Adrenal gland (tissue), 19 donors: ENCODE measurements at places on chromosomes 7 and 10. TPM values are rescaled to one million over a fixed set of nuclear protein-coding genes. Genes with fewer than 3 reads are reported as not detected.
A peak's percentile ranks its signal among the peaks of the same experiment; 100 is the strongest.

DNA sequence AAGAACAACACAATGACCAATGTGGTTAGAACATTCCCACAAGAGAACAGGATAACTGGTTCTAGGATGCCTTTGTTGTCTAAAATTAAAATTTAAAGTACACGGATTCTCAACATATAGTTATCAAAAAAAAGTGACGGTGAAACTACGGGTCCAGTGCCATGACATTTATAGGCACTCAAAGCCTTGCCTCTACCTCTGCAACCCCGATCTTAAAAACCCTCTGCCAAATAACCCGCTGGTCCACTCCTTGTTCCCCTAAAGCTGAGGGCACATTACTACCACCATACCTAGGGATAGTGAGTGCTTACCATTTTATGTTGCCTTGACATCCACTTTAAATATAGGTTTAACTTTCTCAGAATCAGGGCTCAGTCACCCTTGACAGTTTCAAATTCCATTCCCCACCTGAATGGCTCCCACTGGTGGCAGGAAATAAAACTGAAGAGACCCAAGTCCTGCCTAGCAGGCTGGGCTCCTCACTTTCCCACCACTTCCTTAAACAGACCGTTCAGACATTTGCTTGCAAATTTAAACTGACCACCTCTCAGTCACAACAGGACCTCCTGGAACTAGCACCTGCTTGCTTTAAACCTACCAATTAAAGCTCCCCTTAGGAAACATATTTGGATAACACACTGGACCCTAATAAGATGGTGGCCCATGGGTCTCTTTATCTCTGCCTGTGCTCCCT is 169.9 kb upstream of the ASAH2 start:
- H3K27ac ChIP-seq = peak overlapping the region; percentile 18
- DNase-seq = peak; percentile 62
- no peak overlapping the region for H3K4me3 ChIP-seq
- H3K27me3 ChIP-seq = no peaks in the 10 kb centered on the region

Gene HEPACAM2
- not detected for total RNA-seq

Gene FAM3C
- 40.1 TPM for total RNA-seq

DNA sequence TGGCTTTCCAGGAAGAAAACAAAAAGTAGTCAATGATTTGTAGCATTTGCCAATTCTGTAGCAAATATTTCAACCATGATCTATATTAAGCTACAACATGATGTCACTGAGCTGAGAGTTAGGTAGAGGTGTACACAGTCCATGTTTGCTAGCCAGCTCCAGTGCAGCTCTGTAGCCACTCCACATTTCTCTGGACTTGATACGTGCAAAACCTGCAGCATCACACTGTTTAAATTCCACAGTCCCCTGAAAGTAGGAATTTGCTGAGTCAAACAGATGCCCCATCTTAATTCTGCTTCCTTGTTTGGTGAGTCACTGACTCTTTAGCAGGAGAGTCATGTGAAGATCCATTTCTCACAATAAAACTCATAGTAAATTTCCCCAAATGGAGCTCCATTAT is 89.8 kb upstream of the LRRTM3 start:
- no peak overlapping the region for H3K4me3 ChIP-seq
- H3K27ac ChIP-seq = no peak overlapping the region
- no peaks in the 10 kb centered on the region for H3K36me3 ChIP-seq
- no peaks in the 10 kb centered on the region for H3K27me3 ChIP-seq
- no peak for DNase-seq

Gene PAPSS2
- 252 TPM for total RNA-seq

- H3K27me3 ChIP-seq = no peaks in the 10 kb centered on the region
- H3K4me3 ChIP-seq = no peak overlapping the region
- H3K4me1 ChIP-seq = no peaks in the 10 kb centered on the region
- no peak overlapping the region for H3K27ac ChIP-seq
Observed at GRCh38 chr10:571688-572451, 117.6 kb downstream of the DIP2C start.

DNA sequence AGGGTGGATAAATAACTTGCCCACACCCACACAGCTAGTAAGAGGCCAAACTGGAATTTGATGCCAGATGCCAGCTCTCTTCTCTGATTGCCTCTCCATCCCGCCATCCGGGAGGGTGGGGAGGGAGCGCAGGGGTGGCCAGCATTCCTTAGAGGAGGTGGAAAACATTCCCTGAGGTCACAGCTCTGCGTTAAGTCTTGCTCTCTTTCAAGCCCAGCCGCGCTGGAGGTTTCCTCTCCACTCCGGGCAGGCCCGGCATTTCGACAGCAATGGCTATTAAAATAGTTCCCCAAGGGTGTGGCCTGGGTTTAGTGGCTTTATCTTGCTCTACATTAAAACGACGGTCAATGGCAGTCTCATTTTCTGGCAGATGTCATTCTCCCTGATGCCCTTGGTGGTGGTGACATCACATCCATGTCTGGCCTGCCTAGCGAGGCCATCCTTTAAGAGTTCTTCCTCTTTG is 16.1 kb upstream of the C10orf71 start:
- no peak overlapping the region for H3K4me3 ChIP-seq
- H3K27ac ChIP-seq = no peak overlapping the region
- no peak for DNase-seq
- no peaks in the 10 kb centered on the region for H3K36me3 ChIP-seq
- no peaks in the 10 kb centered on the region for H3K27me3 ChIP-seq
- H3K4me1 ChIP-seq = no peaks in the 10 kb centered on the region

DNA sequence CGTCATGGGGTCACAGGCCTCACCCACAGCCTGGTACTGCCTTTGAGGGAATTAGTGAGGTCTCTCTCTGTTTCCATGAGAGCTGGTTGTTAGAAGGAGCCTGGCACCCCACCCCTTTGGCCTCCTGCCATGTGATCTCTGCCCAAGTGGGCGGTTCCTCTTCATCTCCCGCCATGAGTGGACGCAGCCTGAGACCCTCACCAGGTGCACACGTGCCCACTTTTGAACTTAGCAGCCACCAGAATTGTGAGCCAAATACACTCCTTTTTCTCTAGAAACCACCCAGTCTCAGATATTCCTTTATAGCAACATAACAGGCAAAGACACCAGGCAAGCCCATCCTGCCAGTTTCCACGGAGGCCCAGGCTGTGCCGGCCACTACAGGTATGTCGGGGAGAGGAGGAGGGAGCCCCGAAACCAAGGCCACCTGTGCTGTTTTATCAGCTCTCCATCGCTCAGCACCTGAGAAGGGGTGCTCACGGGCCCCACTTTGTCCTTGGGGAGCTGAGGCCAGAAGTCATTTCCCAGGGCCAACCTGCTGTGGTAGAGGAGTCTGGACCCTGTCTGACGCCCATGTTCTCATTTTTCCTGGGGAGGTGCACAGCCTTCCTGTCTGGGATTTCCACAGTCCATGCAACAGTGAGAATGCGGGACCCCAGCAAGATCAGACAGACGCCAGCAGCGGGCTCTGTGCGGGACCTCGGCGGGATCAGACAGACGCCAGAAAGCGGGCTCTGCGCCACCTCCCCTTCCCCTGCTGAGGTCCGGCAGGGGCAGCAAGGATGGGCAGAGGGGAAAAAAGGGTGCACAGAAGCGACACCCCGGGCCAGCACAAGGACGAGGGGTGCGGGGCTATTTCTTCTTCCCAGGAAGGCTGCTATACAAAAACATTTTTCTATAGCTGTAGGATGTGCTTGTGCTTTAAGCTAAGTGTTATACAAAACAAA is 220.5 kb downstream of the ELFN1 start:
- no peak overlapping the region for H3K27ac ChIP-seq
- no peaks in the 10 kb centered on the region for H3K4me1 ChIP-seq
- no peak overlapping the region for H3K4me3 ChIP-seq
- H3K27me3 ChIP-seq = no peaks in the 10 kb centered on the region

DNA sequence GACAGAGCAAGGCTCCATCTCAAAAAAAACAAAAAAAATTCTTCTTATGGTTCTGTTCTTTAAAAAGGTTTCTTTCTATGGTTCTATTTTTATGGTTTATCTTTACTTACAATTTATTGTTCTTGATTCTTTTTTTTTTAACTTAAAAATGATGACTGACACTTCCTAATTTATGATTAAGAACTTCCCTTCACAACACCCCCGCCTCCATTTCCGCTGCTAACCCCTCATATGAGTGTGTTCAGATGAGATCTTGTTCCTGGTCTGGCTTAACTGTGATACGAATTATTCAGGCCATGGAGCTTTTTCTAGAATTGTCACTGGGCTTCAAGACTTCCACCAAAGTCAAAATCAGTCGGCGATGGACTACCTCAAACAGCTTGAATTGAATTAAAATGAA is 33.9 kb downstream of the PTER start:
- H3K36me3 ChIP-seq = no peaks in the 10 kb centered on the region
- no peaks in the 10 kb centered on the region for H3K4me1 ChIP-seq
- DNase-seq = no peak
- H3K27me3 ChIP-seq = no peaks in the 10 kb centered on the region
- no peak overlapping the region for H3K27ac ChIP-seq

- DNase-seq = peak; percentile 61
- H3K27me3 ChIP-seq = peaks cover 33% of the 10 kb centered on the region
Observed at GRCh38 chr7:116524609-116525297, at the start of gene CAV1. CAV1 (plus strand) TSS chr7:116525036; CDS start chr7:116525063, 27 bp downstream.

- DNase-seq = peak; percentile 95
- H3K4me1 ChIP-seq = peaks cover 54% of the 10 kb centered on the region
- no peaks in the 10 kb centered on the region for H3K27me3 ChIP-seq
- H3K4me3 ChIP-seq = no peak overlapping the region
- H3K36me3 ChIP-seq = no peaks in the 10 kb centered on the region
Observed at GRCh38 chr10:133258818-133259601, 17.7 kb downstream of the ADAM8 start.

- no peaks in the 10 kb centered on the region for H3K4me1 ChIP-seq
- no peak overlapping the region for H3K4me3 ChIP-seq
- no peaks in the 10 kb centered on the region for H3K27me3 ChIP-seq
- DNase-seq = no peak
- no peaks in the 10 kb centered on the region for H3K36me3 ChIP-seq
Observed at GRCh38 chr7:19963695-19964094, 190.3 kb upstream of the TMEM196 start.

DNA sequence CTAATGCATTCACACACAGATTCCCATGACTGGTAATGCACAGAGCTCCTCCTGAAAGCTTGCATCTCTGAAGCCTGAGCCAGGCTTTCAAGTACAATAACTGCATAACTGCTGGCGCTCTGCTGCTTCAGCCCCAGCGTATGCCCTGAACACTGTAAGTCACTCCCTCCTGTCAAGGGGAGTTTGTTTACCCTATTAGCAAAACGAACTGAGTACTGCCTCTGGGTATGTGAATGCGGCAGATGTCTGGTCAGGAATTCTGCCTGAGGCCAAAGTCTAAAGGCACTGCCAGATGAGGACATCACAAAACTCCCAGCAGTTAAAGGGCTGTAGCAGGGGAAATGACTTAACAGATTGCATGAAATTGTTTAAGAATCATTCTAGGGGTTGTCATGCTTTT is 97.7 kb downstream of the NRCAM start:
- peak; percentile 64 for DNase-seq
- H3K27ac ChIP-seq = no peak overlapping the region
- H3K36me3 ChIP-seq = no peaks in the 10 kb centered on the region
- H3K4me3 ChIP-seq = no peak overlapping the region
- H3K27me3 ChIP-seq = no peaks in the 10 kb centered on the region

DNA sequence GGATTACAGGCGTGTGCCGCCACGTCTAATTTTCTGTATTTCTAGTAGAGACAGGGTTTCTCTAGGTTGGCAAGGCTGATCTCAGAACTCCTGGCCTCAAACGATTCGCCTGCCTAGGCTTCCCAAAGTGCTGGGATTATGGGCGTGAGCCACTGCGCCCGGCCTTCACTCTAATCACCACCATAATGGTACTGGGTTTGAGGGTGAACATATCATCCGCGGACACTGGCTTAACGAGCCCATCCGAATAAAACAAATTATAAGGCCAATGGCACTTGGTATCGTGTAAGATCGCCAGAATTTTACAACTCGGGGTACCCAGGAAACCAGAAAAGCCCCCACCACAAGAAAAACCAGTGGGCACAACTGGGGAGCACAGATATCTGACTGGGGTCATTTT is 580 bp downstream of the FAM200A start:
- peak overlapping the region; percentile 91 for H3K27ac ChIP-seq
- peaks cover 11% of the 10 kb centered on the region for H3K36me3 ChIP-seq
- peak; percentile 14 for DNase-seq
- peaks cover 15% of the 10 kb centered on the region for H3K4me1 ChIP-seq
- no peaks in the 10 kb centered on the region for H3K27me3 ChIP-seq

Gene C7orf57
- not detected for total RNA-seq

GRCh38 chr7:539731-540411 is 20.2 kb upstream of the PDGFA start:
- peaks cover 13% of the 10 kb centered on the region for H3K4me1 ChIP-seq
- no peak for DNase-seq
- H3K36me3 ChIP-seq = no peaks in the 10 kb centered on the region
- H3K4me3 ChIP-seq = no peak overlapping the region
- no peak overlapping the region for H3K27ac ChIP-seq
- H3K27me3 ChIP-seq = no peaks in the 10 kb centered on the region

- no peak overlapping the region for H3K27ac ChIP-seq
- no peaks in the 10 kb centered on the region for H3K36me3 ChIP-seq
- H3K4me3 ChIP-seq = no peak overlapping the region
- DNase-seq = no peak
- no peaks in the 10 kb centered on the region for H3K4me1 ChIP-seq
Observed at GRCh38 chr7:151849008-151849878, 27.7 kb downstream of the PRKAG2 start.

GRCh38 chr7:97174303-97174702 is 56.8 kb downstream of the SDHAF3 start:
- H3K4me1 ChIP-seq = no peaks in the 10 kb centered on the region
- no peaks in the 10 kb centered on the region for H3K27me3 ChIP-seq
- DNase-seq = no peak
- no peak overlapping the region for H3K4me3 ChIP-seq
- no peak overlapping the region for H3K27ac ChIP-seq

Gene GALNT17
- 16.6 TPM for total RNA-seq

- H3K4me1 ChIP-seq = no peaks in the 10 kb centered on the region
- no peak overlapping the region for H3K27ac ChIP-seq
- no peak for DNase-seq
- H3K27me3 ChIP-seq = no peaks in the 10 kb centered on the region
Observed at GRCh38 chr10:48667960-48668590, 16.6 kb upstream of the WDFY4 start.

- no peak for DNase-seq
- H3K4me3 ChIP-seq = no peak overlapping the region
- H3K27me3 ChIP-seq = no peaks in the 10 kb centered on the region
- no peaks in the 10 kb centered on the region for H3K4me1 ChIP-seq
Observed at GRCh38 chr10:48951707-48952106, 12.1 kb upstream of the LRRC18 start.

GRCh38 chr7:24948739-24949138 is 31.2 kb downstream of the OSBPL3 start:
- DNase-seq = no peak
- no peaks in the 10 kb centered on the region for H3K27me3 ChIP-seq
- H3K27ac ChIP-seq = no peak overlapping the region
- H3K36me3 ChIP-seq = no peaks in the 10 kb centered on the region

DNA sequence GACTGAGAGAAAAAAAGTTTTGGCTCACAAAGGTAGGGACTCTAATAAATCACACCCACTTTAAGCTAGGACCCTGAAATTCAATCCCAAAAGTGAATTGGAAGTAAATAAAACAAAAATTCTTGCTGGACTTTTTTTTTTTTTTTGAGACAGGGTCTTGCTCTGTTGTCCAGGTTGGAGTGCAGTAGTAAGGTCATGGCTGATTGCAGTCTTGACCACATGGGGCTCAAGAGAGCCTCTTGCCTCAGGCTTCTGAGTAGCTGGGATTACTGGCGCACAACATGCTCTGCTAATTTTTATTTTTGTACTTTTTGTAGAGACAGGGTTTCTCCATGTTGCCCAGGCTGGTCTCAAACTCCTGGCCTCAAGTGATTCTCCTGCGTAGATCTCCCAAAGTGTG is 5.0 kb upstream of the LUC7L2 start:
- H3K36me3 ChIP-seq = no peaks in the 10 kb centered on the region
- no peak for DNase-seq
- H3K4me3 ChIP-seq = no peak overlapping the region
- H3K27ac ChIP-seq = no peak overlapping the region
- no peaks in the 10 kb centered on the region for H3K4me1 ChIP-seq
